ENCODE measurements at places on chromosomes 1 and 21.
A peak's percentile ranks its signal among the peaks of the same experiment; 100 is the strongest.

- DNase-seq = no peak
Observed at GRCh38 chr21:33843216-33843615, 72.4 kb downstream of the ATP5PO start.

DNA sequence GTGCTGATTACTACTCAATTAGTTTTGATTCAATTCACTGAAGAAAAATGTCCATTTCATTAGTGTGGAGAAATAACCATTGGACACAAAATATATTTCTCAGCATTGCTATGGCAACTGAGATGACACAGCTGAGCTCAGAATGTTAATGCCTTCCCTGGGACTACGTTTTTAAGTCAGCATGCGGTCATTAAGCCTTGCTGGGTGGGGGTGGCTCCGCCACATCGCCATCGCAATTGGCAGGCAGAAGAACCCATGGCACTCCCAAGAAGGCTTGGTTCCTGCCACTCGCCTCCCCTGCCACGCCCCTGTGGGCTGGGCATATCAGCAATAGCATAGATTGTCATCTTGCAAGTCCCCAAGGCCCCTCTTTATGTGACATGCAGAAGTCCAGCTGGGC lies 256.7 kb upstream of the CAMK1G start:
- DNase-seq = no peak

DNA sequence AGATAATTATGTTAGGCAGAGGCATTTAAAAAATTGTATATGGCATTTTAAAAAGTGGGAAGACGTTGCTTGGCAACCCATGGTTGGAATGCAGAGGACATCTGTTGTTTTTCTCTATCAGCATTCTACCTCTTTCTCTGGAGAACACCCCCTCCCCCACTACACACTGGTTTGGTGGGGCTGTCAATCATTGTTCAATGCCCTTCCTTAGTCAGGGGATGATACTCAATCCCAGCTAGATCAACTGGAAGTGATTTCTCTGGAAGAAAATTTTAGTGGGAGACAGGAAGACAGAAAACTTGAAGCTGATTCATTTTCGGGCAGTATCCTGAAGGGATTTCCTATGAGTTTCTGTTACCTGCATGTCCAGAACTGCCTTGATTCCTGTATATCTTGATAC lies 35.7 kb upstream of the CAP1 start:
- no peak for DNase-seq

DNA sequence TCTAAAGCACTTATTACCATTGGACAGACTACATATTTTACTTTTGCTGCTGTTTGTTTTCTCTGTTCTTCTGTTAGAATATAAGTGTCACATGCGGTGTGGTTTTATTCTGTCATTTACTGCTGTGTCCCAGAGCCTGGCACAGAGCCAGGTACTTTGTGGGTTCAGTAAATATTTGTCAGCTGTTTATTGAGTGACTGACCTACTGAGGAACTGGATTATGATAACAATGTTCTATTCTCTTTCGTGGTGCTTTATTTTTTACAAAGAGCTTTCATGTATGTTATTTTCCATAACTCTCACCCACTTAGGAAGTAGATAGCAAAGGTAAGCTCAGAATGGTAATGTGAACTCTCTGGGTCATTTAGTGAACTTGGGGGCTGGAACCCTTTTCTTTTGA lies 118.8 kb downstream of the RWDD3 start:
- no peak for DNase-seq

- peak; percentile 32 for DNase-seq
Observed at GRCh38 chr1:203629507-203630082, 3.0 kb downstream of the ATP2B4 start.

DNA sequence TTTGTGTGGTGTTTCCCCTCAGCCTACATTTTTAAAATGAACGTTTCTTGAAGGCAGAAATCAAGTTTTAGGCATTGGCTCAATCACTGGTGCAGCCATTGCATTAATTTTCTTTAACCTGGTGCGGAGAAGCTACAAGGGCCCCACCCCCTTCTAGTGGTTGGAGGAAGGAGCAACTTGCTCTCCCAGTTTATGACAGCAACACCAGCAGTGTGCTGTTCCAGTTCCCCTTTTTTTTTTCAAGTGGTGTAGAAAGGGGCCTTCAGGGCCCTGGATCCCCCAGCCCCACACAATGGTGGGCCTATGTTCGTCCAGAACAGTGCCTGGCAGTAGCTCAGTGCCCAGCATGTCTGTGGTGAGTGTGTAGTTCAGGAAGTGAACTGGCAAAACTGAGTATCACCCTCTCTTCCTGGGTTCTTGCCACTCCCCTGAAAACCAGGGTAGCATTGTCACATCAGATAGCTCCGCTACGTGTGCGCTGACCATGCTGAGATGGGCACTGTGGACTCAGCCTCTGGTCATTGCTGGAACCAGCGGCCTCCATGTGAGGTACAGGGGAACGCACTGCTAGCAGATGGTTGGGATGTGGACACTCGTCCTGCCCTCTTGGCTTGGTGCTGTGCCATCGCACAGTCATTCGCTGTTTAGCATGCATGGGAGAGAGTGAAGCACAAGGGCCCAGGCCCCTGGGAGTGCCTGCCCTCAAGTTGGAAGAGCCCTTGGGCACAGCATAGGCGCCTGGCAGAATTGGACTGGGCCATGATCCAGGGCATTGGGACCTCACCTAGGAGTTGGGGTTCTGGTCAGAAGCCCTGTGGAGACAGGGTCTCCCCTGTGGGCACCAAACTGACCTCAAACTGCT lies 7.2 kb downstream of the ARF1 start:
- DNase-seq = no peak

All from activated CD4-positive, CD25-positive, alpha-beta regulatory T cell (primary cell).